DMS53 (cell line): ENCODE measurements at places on chromosomes 1 and 21.

DNA sequence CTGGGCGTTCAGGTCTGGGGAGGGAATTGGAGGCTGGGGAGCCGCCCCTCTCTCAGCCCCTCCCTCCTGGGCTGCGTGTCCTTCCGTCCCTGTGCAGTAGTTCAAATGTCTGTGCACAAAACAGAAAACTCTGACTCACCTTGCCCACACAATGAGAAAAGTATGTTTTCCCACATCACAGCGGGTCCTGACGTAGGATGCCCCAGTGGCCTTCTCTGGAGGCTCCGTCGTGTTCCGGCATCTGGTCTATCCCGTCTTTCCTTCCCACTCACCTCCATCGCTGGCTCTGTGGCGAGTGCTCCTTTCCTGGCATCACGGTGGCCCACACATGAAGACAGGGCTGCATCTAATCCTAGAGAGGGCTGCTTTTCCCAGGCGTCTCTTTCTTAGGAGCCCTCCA, 224.0 kb downstream of the KAZN start:
- no peak for DNase-seq

DNA sequence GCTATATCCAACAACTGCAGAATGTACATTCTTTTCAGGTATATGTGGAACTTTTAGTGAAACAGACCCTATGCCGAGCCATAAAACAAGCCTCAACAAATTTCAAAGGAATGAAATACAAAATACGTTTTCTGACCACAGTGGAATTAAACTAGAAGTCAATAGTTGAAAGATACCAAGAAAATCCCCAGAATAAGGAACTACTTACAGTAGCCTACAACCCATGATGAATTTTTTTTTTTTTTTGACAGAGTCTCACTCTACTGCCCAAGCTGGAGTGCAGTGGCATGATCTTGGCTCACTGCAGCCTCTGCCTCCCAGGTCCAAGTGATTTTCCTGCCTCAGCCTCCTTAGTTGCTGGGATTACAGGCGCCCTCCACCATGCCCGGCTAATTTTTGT, 83.4 kb downstream of the RUNX3 start:
- no peak for DNase-seq

GRCh38 chr21:28893687-28894086, 99.0 kb downstream of the LTN1 start:
- DNase-seq = no peak

- peak; percentile 17 for DNase-seq
These were observed 46.8 kb upstream of the ZC3H11B start for GRCh38 chr1:219659684-219660083.

DNA sequence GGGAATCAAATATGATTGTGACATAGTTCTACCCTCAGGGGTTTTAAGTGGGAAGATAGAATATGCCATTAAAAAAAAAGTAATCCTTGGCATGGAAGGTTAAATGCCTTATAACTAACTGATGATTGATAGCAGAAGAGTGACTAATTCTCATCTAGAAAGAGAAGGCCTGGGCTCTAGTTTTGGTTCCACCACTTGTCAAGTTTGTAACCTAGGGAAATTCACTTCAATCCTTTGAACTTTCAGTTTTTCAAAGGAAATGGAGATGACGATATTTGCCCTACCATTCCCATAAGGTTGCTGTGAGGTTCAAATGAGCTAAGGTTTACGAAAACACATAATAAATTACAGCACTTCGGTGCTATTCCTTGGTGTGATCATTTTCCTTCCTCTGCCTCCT, 88.5 kb downstream of the GPR88 start:
- DNase-seq = no peak

DNA sequence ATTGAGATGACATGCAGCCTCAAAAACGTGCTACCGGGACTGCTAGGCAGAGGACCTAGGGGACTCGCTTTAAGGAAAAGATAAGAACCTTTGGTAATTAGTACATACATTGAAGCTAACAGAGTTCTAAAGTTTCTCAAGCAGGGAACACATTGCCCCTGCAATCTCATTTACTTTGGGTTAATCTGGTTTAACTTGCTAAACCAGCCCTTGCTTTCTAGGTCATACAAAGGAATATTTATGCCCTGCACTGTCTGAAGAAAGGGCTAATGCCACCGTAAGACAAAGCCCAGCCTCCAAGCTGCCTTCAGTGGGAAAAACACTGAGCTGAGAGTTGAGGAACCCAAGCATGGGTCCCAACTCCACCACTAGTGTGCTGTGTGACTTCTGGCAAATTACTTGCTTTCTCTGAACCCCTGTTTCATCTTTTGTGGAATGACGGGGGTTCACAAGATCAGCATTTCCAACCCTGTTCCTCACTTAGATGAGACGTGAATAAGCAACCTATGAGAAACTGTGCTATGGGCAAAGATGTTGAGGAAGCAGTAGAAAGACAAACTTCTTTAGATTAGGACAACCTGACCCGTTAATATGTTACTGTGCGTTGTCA, 66.3 kb downstream of the VWA5B1 start:
- DNase-seq = no peak

DNA sequence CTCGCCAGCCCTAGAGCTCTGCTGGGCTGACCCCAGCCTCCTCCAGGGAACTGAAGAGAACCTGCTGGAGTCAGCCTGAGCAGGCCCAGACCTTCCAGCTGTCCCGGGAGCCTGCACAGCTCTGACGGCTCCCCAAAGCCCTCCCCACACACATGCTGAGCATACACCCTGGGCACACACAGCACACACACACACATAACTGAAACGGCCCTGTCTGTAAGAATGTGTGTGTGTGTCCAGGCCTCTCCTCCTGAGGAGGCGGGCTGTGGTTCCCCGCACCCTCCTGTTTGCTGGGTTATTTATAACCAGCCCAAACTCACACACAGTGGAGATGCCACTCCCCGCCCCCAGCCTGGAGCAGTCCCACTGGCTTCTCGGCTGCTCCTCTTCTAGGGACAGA, 20.2 kb downstream of the SDC3 start:
- DNase-seq = peak; percentile 86

DNA sequence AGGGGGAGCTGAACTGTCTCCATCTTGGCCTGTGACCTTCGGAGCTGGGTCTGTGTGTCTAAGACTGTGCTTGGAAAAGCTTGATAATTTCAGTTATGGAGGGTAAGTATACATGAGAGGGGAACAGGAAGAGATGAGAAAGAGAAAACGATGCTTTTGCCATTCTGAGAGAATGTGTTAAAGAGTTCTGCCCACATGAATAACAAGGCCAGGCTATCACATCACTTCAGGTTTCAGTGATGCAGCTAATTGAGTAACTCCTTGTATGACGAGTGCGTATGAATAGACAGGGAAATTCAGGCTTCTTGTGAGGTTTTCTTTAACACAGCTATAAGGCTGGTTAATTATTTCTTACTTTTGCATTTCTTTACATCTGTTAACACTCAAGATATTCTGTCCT, 81.0 kb downstream of the PLPPR5 start:
- no peak for DNase-seq

DNA sequence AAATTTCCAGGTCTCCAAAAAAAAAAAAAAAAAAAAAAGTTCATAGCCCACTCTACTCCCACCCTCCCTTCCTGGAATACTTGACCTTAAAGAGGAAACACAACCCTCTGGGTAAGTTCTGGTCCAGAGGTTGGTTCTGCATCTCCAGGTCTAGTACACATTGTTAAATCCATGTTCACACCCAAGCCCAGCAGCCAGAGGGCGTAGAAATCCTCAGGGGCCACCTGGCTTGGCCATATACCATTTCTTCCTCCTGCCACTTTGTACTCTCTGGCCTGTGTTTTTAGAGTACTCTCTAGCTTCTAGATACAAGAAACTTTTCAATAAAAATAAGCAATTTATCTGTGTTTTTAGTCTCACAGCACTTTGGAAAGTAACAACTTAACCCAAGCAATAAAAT, 89.3 kb downstream of the PHTF1 start:
- no peak for DNase-seq

GRCh38 chr1:183968386-183968785, 69.1 kb downstream of the COLGALT2 start:
- no peak for DNase-seq

DNA sequence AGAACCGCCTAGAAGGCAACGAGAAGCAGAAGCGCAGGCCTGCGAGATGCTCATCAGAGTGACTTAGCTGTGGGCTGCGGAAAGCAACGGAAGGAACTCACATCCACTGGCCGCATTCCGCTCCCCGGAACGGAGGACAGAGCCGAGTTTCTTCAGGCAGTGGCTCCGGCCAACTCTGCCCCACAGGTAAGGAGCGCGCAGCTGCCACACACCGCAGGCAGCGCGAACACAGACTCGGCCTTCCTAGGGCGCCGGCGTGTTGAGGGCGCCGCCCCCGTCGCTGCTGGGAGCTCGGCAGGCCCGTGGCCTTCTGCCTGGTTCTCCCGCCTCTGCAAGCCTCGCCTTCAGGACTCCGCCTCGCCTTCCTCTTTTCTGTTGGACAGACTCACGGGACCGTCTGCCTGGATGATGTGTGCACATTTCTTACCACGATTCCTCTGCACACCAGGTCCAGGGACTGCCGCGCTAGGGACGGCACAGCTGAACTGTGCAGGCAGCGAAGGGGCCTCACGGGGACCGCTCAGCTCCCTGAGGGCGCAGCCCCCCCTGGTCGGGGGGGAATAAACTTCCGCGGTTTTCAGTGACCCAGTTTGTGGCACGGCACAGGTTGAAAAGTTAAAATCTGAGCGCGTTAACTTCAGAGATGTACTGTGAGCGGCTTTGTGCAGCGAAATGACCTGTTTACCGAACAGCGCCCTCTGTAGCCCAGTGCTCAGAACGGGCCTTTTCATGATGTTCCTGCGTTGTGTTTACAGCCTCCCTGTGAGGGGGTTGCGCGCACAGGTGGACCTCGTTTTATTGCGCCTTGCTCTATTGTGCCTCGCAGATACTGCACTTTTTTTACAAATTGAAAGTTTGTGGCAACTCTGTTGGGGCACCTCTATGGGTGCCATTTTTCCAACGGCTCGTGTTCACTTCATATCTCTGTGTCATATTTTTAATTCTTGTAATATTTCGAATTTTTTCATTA, 15.8 kb downstream of the TCP10L start:
- peak; percentile 86 for DNase-seq

GRCh38 chr1:87869567-87869966, 540.9 kb downstream of the LMO4 start:
- DNase-seq = peak; percentile 68

GRCh38 chr1:176959191-176959820, 205.2 kb downstream of the ASTN1 start:
- DNase-seq = no peak

DNA sequence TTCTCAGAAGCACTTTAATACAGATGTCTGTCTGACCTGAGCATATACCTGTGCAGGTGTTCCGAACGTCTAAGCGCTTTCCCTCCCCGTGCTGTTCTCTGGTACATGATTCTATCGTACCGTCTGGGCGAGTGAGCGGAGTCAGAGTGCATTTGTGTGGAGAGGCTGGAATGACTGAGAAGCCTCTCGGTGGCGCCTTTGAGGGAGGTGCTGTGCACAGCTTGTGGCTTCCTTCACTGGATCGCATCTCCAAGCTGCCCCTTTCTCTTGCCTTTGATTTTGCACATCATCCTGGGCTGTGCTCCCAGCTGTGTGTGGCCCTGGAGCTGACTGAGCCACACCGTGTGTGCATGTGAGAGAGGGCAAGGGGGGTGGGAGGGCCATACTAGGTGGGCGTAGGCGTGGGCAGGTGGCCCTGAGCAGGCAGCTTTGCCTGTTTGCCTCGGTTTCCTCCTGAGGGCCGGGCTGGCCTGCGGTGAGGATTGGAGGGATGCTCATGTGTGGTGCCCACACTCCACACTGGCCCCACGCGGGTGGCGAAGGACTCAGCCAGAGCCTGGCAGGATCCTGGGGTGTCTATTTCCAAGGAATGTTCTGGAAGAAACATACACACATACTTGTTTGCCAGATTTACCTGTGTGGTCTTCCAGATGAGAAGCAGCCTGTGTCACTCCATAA, 105.3 kb downstream of the ADARB1 start:
- no peak for DNase-seq

GRCh38 chr21:33428669-33429068, 25.5 kb downstream of the IFNGR2 start:
- no peak for DNase-seq

GRCh38 chr1:114033216-114033706, 54.0 kb downstream of the OLFML3 start:
- DNase-seq = peak; percentile 66

DNA sequence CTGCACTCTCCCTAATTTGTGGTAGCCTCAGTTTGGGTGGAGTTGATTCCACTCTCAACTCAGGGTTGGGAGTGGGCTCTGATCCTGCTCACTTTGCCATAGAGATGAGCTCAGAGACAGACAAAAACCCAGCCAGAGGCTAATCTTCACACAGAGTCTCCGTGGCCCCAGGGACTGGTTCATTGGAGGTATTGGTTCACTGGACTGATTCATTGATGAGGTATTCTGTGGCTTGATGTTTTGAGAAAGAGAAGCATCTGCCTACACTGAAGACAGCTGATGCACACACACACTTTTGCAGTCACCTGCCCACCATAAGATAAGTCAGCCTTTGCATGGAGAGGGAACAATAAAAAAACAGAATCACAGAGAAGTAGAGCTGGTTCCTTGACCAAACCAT, 183.8 kb downstream of the AJAP1 start:
- no peak for DNase-seq

DNA sequence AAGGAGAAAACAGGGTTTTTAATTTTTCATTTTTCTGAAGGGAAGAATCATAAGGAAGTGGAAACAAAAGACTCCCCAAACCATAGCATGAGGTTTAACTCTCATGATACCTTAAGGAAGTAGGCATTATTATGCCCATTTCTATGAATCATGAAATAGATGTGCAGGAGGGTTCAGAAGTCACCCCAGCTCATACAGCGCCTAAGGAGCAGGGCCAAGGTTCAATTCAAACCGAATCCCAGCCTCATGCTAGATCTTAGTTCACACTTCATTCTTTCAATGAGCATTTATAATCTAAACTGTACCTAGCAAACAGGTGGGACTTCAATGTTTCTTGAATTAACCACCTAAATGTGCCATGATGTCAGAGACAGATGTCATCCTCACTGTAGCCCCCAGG, 111.9 kb upstream of the SLC25A33 start:
- no peak for DNase-seq

- DNase-seq = no peak
These were observed 41.6 kb downstream of the CD58 start for GRCh38 chr1:116529199-116529631.

DNA sequence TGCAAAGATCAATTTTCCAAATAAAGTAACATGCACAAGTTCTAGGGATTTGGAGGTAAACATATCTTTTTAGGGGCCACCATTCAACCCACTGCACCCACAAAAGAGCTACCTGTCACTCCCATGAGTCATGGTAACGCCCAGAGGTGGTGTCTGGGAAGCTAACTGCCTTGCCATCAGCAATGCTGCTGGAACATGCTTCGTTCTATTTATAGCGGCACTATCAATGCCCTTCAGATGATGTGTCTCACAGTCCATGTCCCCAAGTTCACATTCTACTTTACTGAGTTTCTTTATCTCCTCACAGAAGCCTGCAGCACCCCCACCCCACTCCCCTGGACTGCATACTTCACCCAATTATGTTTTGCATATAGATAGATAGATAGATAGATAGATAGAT, 95.4 kb downstream of the LPAR3 start:
- DNase-seq = no peak
